Activated CD8-positive, alpha-beta T cell treated with anti-CD3 and anti-CD28 coated beads, Interleukin-2, amount 10 ng/mL, durations not matched to agents 7 days and 5 days (primary cell): ENCODE measurements at places on chromosomes 2 and 18. TPM values are rescaled to one million over a fixed set of nuclear protein-coding genes. Genes with fewer than 3 reads are reported as not detected.

The POMC gene
- 2.1 TPM for total RNA-seq

The INPP5D gene
- 122 TPM for total RNA-seq

DNA sequence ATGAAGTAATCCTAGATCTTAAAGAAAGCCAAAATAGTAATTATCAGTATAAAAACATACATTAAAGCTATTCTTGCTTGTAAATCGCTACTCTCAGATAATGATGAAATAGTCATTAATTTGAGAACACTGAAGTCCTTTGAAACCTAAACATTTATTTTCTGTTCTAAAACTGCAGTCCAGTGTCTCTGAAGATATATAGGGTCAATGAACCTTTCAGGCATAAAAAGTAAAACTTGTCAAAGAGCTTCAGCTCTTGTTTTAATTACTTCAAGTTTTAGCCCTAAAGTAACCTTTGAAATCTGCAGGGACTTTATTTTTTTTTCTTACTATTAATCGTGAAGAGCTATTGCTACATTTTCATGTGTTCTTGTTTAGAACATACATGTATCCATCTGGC, 116.3 kb downstream of the KYNU start:
- no peak for DNase-seq

GRCh38 chr18:54647176-54647575, 56.1 kb downstream of the DYNAP start:
- no peak for DNase-seq

- no peak for DNase-seq
Measured at GRCh38 chr2:232240906-232241305, 137.6 kb upstream of the ALPP start.

GRCh38 chr2:18900691-18901141, 311.3 kb upstream of the NT5C1B start:
- no peak for DNase-seq

The DUSP2 gene
- total RNA-seq, result 20.3 TPM
